ENCODE measurements at places on chromosomes 7 and 10.

- no peak for DNase-seq
Observed at GRCh38 chr7:98991141-98991540, 112.8 kb downstream of the TRRAP start.

GRCh38 chr7:116560021-116560970, 35.5 kb downstream of the CAV1 start:
- DNase-seq = no peak

DNA sequence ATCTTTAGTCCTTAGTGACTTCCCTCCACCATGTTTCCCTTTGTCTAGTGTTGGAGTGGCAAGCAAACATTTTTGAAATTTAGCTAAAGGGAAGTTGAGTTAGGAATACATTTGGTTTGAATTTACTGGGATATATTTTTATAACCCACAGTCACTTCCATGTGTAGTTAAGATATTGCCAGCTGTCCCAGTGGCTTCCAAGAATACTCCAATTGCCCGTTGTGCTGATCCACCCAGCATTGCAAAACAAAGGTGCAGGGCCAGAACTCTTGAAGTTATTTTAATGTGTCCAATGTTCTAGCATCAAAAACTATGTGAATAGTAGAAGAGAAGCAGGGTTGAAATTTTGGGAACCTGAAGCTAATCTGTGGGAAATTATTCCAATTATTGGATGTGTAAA, 2.5 kb upstream of the P4HA1 start:
- no peak for DNase-seq

DNA sequence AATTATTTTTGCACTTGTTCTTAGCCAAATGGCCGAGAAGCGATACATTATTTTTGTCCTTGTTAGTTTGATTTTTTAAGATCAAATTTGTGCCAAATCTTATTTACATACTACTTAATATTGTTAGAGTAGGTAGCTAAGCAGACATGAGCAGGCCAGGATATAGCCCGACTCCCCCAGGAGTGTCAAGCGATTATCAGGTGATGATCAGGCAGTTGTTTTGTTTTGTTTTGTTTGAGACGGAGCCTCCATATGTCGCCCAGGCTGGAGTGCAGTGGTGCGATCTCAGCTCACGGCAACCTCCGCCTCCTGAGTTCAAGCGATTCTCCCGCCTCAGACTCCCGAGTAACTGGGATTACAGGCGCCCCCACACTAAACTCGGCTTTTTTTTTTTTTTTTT, 71.1 kb downstream of the LYZL2 start:
- no peak for DNase-seq

DNA sequence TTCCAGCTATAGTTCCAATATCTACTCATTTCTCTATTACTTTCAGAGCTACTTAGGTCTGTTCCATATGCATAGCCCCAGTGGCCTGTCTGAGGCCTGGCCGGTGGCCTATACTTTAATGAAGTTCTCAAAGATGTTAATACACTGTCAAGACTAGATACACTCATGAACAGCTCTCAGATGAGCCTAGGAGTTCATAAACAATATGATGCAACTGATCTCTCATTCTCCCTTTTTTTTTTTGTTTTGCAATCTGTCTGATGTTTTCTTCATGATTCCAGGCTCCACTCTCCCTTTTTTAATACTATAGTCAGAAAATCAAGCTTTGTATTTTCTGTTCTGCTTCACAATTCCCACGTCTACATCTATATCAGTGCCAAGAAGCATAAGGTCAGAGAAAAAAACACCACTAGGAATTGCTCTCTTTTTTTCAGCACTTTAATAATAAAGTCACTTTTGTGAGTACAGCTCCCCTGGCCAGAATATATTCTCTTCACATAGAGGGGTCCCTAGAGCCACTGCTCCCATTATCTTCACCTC, 321.0 kb downstream of the C7orf25 start:
- DNase-seq = no peak

GRCh38 chr10:17811146-17811865, 2.2 kb downstream of the MRC1 start:
- no peak for DNase-seq

GRCh38 chr10:76010703-76011102, 579.3 kb downstream of the LRMDA start:
- no peak for DNase-seq

- DNase-seq = no peak
Observed at GRCh38 chr10:101781984-101782810, 1.0 kb downstream of the NPM3 start.

DNA sequence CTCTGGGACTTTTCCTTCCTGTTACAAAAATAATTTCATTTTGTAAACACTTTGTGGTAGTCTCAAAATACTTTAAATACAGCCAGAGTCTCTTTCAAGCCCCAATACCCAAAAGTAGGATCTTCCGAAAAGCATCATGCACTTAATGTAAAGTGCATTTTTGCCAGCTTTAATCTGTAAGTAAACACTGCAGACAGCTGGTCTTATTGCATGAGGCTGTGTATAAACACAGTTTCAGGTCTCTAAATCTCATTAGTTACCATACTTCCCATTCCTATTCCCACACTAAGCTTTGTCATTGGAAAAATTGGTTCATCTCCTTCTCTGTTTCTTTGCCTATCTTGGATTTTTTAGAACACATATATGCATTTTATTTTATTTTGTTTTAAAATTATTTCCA, 87.6 kb upstream of the GNAI1 start:
- DNase-seq = no peak

- DNase-seq = no peak
Observed at GRCh38 chr10:116809483-116810119, 39.7 kb upstream of the ENO4 start.

- DNase-seq = no peak
Observed at GRCh38 chr7:64768824-64769223, 25.4 kb upstream of the ZNF138 start.

DNA sequence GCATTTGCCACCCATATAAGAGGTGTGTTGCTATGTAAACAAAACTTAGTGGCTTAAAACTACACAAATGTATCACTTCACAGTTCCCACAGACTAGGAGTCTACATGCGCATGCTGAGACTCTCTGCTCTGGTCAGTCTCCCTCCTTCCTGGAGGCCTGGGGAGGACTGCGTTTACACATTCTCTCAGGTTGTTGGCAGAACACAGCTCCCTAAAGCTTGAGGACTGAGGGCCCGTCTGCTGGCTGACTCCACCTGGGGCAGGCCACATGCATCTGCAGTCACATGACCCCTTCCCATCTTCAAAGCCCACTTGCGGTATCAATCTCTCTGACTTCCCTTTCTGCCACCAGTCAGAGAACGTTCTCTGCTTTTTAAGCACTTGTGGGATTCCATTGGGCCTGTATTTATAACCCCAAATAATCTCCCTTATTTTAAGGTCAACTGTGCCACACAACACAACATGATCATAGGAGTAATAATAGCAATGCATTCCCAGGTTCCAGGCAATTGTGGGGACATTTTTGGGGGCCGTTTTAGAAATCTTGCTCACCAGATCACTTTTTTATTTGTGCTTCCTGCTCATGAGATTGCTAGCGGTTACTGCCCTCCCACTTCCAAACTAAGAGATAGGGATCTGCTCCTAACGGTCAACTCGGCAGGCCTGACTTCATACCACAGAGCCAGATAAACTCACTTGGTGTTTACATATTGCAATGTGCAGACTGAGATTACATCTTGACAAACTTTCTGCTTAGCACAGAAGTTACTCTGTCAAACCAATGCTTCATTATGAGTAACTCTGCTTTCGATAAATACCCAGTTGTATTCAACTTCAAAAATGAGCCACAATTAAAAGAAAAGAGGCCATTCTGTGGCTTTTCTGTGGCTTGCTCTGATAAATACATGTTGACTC, 96.3 kb downstream of the ALOX5 start:
- peak; percentile 17 for DNase-seq

DNA sequence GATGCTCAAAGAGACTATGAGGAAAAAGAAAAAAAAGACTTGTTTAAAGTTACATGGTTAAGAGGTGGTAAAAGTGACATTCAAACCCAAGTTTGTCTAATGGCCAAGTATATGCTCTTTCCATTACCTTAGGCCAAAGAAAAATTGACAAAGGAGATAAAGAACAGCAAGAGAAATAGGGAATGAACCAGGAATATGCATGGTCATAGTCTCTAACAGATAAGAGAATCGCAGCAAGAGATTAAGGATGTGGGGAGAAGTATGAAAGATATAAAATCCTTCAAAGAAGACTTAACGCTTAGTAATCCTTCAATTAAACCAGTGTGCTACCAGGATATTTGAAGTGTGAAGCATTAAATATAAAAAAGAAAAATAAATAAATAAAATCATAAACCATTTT, 23.2 kb upstream of the LRRN3 start:
- DNase-seq = no peak

- DNase-seq = no peak
Observed at GRCh38 chr10:43201545-43202131, 63.4 kb downstream of the CSGALNACT2 start.

Data from stimulated activated CD8-positive, alpha-beta memory T cell treated with anti-CD3 and anti-CD28 coated beads, Interleukin-4, amount 100 ng/mL, for 1 hour (primary cell).